ENCODE measurements at places on chromosomes 2 and 18.

GRCh38 chr2:66853-67252 is 20.5 kb upstream of the FAM110C start:
- no peak for DNase-seq

GRCh38 chr2:34545486-34546136 is 946.5 kb upstream of the FAM98A start:
- DNase-seq = no peak

DNA sequence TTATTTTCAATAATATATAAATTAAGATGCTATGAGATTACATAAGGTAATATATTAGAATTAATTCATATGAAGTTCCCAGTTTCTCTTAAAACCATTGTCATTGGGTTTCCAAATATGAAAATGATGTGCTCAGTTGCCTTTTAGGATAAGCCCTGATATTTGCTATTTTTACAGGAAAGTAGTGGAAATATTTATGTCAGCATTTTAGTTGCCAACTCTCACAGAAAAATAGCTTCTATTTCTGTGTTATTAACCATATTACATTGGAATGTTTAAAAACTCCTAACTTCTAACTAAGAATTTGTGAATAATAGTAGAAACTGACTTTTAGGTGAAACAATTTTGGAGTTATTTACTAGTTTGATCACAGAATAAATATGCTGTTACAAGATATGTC is 74.0 kb downstream of the TMX3 start:
- DNase-seq = no peak

DNA sequence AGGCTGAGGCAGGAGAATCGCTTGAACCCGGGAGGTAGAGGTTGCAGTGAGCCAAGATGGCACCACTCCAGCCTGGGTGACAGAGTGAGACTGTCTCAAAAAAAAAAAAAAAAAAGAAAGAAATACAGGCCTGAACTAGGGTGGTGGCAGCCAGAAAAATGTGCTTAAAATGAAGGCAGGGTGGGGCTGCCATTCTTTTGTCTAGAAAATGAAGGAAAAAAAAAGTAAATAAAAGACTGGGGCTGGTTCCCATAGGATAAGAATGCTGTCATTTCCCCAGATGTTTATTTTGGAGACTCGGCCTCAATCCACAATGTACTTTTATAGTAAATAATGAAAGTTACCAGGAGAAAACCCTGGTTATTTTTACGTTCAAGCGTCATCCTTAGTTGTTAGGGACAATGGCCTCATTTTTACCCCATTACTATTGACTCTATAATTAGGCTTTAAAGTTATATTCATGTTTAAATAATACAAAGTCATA is 58.9 kb downstream of the ATP8B1 start:
- no peak for DNase-seq

DNA sequence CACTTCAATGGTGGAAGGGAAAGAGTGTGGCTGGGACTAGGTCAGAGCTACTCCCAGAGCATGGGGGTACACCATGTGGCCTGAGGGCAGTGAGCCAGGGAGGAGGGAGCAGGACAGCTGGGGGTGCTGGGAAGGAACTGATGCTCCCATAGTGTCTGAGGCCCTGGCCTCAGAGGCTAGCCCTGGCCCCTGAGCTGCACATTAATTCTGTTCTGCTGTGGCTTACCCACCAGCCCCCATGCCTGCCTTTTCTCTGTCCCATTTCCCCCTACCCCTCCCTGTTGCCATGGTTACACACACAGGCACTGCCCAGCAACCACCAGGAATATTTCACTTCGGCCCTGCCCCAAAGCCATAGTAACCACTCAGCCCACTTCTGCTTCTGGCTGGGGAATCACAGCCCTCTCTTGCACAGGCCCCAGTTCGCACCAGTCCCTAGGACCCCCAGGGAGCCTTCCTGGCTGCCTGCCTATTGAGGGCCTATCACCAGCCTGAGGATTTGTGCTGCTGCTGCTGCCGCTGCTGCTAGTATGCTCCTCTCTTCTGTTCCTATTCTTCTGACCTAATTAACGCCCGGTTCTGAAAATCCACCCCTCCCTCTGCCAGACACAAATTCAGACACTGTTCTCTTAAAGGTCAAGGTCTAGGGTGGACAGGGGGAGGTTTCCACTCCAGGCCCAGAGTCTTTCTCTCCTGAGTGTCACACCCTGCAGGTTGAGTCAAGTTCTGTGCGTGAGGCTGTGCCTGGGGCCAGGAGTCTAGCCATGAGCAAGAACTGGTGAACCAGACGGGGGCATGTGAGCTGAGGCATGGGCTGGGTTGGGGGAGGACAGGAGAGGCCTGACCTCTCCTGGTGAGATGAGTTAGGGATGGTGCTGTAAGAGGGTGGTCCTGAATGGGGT is 87.1 kb upstream of the MCFD2 start:
- DNase-seq = peak; percentile 35

GRCh38 chr2:204881655-204882054 is 336.4 kb downstream of the PARD3B start:
- DNase-seq = no peak

- DNase-seq = no peak
Measured at GRCh38 chr2:153235516-153235915, 243.0 kb downstream of the RPRM start.

DNA sequence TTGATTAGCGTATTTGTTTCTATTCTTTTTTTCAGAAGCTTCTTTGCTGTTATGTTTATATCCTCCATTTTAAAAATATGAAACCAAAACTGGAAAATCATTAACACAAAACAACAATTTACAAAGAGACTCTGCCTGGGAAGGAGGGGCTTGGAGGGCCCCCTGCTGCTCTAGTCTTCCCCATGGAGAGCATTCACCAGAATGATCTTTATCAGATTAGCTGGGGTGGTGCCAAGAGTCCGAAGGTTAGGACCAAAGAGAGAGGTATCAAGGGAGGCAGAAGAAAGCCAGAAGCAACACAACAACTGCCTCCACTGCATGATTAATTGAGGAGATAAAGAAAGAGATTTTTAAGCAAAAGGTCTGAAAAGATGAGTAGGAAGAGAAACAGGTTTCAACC is 218.6 kb downstream of the IRS1 start:
- DNase-seq = no peak

- DNase-seq = no peak
Measured at GRCh38 chr18:10166164-10166807, 252.5 kb downstream of the VAPA start.

DNA sequence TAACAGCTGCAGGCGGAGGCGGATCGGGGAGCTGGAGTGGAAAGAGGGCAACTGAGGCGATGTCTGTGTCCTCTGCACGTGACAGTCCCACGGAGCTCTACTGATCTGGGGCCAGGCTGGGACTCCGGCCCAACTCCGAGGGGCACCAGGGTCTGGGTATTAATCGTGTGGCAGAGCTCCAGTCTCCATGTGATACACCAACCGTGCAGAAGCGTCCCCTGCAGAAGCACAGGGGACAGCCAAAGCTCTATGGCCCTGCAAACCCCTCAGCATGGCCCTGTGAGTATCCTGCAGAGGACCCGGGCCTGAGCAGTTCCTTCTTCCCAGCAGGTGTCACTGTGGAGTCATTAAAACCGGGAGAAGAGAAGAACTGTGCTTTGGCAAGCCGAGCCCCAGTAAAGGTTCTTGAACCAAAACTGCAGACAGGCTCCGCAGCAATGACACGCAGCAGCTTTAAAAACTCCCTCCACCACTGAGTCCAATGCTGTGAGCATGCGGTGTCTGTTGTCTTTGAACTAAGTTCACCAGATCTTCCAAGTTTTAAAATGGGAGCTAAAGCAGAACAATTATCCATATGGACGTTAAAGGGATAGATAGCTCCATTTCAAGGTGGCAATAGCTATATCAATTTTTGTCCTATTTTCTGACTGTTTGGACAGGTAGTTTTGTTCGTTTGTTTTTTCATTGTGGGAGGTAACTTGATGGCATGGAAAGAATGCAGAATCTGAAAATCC is 79.4 kb downstream of the TMEM182 start:
- peak; percentile 53 for DNase-seq

GRCh38 chr2:98454500-98455235 is 10.0 kb downstream of the INPP4A start:
- peak; percentile 38 for DNase-seq

DNA sequence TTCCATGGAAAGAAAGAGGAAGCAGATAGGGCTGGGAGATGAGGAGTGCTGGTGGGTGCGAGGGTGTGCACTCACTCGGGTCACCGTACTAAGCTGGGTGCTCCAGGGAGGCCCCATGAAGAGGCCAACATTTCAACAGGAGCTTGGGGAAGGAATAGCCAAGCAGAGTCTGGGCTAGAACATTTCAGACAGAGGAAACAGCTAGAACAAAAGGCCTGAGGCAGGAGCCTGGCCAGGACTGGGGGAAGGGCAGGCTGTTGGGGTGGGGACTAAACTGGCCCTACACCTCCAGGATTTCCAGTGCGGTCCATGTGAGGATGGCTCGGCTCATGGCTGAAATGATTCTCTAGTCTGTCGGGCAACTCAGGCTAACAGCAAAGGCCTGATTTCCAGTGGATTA is 90.8 kb downstream of the ZFP36L2 start:
- no peak for DNase-seq

- no peak for DNase-seq
Measured at GRCh38 chr2:192645811-192646598, 451.3 kb upstream of the TMEFF2 start.

DNA sequence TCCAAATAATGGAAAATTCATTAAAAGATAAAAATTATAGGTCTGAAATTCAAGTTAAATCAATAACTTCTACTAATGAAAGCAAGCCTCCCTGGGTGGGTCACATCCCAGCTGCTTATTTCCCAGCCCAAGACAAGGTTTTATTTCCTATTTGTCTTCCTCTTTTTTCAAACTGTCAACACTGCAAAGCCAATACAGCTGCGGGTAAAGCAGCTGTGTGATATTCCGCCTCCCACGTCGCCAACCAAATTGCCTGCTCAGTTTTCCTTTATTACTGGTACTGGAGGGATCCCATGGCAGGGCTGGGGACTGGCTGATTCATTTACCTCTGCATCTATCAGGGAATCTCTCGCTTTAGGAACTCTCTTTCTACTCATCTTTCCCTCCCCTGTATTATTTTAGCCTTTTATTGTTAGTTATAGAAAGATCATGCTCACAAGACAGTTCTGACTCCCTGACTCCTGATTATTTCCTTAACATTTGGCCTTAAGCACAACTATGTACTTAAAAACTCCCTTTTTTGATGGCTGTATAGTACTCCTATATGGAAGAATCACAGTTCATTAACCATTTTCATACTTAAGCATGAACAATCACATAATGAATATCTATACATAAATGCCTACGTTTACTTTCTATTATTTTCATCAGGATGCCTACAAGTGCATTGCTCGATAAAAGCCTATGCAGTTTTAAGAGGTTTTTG is 253.1 kb downstream of the CDCA7 start:
- DNase-seq = no peak

GRCh38 chr2:202290970-202291369 is 25.4 kb downstream of the NOP58 start:
- no peak for DNase-seq

DNA sequence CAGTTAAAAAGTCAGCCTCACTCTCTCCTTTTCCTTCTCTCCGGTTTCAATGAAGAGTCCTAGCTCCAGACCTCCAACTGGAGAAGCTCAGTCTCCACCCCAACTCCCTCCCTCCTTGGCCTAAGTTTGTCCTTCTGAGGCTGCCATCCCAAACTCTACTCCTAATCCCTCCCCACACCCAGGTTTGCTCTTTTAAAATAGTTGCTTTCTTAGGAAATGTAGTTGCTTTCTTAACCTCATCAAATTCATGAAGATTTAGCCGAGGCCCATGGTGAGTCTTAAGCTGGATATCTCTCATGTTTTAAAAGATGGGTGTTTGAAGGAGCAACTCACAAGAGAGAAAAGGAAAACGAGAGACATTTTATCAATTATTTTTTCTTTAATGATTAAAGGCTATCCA is 937 bp upstream of the LANCL1 start:
- peak; percentile 60 for DNase-seq

All from Daoy (cell line).